Activated naive CD8-positive, alpha-beta T cell treated with anti-CD3 and anti-CD28 coated beads, Interleukin-2, amount 50 U/mL, for 24 hours (primary cell): ENCODE measurements at places on chromosomes 5 and 9.

DNA sequence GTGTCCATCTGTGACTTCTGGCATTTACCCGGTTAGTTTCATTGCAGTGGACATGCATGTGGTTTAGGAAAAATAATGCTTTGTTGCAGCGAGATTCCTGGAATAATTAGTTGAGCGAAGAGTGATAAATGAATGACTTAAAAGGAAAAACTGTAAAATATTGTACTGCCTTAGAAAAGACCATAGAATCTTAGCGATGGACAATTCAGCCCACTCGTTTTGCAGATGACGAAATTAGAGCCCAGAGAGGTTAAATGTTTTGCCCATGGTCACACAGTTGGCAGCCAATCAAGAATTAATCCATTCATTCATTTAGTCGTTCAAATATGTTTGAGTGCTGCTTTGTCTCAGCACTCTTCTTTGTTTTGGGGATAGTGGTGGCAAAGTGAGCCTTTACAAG, 107.9 kb downstream of the ARHGAP26 start:
- DNase-seq, result no peak

DNA sequence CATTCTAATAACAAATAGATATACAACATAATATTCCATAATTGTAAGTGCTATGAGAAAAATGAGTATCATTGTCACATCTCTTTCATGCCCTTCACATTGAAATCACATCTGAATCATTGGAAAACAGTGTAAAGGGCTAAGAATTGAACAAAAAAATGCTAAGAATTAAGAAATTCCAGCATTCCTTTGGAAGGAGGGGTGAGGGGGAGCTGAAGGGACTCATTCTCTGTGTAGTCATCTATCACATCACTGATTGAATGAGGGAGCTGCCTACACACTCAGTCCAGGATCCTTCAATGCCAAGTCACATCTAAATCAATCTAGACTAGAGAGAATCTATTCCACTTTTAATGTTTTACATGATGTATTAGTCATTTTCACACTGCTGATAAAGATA, 286.6 kb downstream of the DTWD2 start:
- DNase-seq, result no peak

- DNase-seq, result no peak
Observed at GRCh38 chr5:145806923-145807322, 28.2 kb downstream of the PRELID2 start.

- DNase-seq, result no peak
Observed at GRCh38 chr5:84290161-84290560, 94.5 kb downstream of the EDIL3 start.

DNA sequence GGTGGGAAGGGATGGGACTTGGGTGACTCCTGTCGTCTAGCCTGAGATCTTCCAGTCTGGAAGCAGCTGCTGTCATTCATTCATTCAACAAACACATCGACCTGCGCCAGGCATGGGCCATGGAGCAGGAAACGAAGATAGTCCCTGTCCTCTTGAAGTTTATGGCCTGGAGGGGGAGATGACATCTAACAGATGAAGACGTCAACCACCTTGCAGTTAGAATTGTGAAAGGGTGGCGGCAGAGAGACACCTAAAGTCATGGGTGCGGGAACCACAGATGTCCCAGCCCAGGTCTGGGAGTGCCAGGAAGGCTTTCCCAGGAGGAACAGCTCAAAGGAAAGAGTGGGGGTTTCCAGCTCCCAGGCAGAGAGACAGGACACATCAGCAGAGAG, 21.0 kb upstream of the IER5L start:
- no peak for DNase-seq

GRCh38 chr9:90770927-90771326, 30.7 kb upstream of the SYK start:
- DNase-seq, result no peak

- no peak for DNase-seq
Observed at GRCh38 chr9:92769286-92769685, 4.7 kb upstream of the BICD2 start.

- DNase-seq, result no peak
Observed at GRCh38 chr9:105416840-105417239, 31.0 kb upstream of the FSD1L start.
